CD4-positive, CD25-positive, alpha-beta regulatory T cell (primary cell): ENCODE measurements at places on chromosomes 12 and 14. TPM values are rescaled to one million over a fixed set of nuclear protein-coding genes. Genes with fewer than 3 reads are reported as not detected.
A peak's percentile ranks its signal among the peaks of the same experiment; 100 is the strongest.

GRCh38 chr14:70021548-70022220, 142.5 kb downstream of the SMOC1 start:
- H3K4me3 ChIP-seq = no peak overlapping the region
- H3K27me3 ChIP-seq = no peaks in the 10 kb centered on the region
- no peaks in the 10 kb centered on the region for H3K4me1 ChIP-seq
- no peaks in the 10 kb centered on the region for H3K36me3 ChIP-seq
- DNase-seq = no peak

- H3K27me3 ChIP-seq = peaks cover 2% of the 10 kb centered on the region
- H3K36me3 ChIP-seq = no peaks in the 10 kb centered on the region
- no peak for DNase-seq
- no peaks in the 10 kb centered on the region for H3K4me1 ChIP-seq
- no peak overlapping the region for H3K4me3 ChIP-seq
These were observed 25.3 kb downstream of the JDP2 start for GRCh38 chr14:75452900-75453816.

GRCh38 chr12:27382171-27382795, 49.6 kb downstream of the BMAL2 start:
- H3K27me3 ChIP-seq = no peaks in the 10 kb centered on the region
- no peak overlapping the region for H3K4me3 ChIP-seq
- no peaks in the 10 kb centered on the region for H3K4me1 ChIP-seq

GRCh38 chr14:81390696-81391095, 9.4 kb downstream of the STON2 start:
- H3K4me1 ChIP-seq = no peaks in the 10 kb centered on the region
- H3K27ac ChIP-seq = no peak overlapping the region
- peaks cover 3% of the 10 kb centered on the region for H3K27me3 ChIP-seq
- no peaks in the 10 kb centered on the region for H3K36me3 ChIP-seq
- H3K4me3 ChIP-seq = no peak overlapping the region

The SYT1 gene
- not detected for total RNA-seq

The LBHD2 gene
- total RNA-seq = not detected

The DDX23 gene
- 96.3 TPM for total RNA-seq

DNA sequence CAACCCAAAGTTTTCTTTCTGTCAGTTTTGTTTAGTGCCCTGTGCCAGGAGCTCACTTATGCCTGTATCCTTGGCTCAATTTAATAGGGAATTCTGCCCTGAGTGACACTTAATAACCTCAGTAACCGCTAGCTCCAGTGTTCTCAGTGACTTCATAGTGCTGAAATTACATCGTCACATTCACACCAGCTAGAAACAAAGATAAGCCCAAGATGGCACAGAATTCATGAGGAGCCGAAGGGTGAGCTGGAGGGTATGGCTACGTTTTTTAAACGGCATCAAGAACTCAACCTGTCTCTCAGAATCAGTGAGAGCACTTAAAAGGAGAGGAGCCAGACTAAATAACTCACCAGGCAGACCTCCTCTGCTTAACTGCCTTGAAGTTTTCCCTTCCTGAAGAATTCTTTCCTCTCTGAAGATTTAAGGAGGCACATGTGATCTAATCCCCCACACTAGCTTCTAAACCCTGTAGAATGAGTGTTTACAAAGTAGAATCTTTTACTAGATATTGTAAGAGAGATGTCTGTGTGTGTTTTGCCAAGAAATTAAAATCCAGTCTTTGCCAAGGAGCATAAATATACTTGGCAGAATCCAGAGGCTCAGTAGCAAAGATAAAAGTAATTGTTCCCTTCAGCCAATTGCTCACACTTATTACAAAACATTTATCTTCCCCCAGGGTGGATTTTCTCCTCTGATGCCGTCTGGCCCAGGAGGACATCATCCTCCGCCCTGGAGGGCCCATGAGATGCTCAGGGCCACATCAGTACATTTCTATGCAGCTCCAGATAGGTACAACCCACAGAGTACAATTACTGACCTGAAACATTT, 37.3 kb downstream of the PTGER2 start:
- H3K4me1 ChIP-seq = peaks cover 61% of the 10 kb centered on the region
- peak overlapping the region; percentile 68 for H3K4me3 ChIP-seq
- no peaks in the 10 kb centered on the region for H3K36me3 ChIP-seq
- H3K27me3 ChIP-seq = no peaks in the 10 kb centered on the region
- H3K27ac ChIP-seq = peak overlapping the region; percentile 66
- no peak for DNase-seq

The CCDC184 gene
- total RNA-seq = 1.6 TPM

The PTPRB gene
- total RNA-seq = not detected
